ENCODE measurements at places on chromosomes 11 and 22.

- peak; percentile 68 for DNase-seq
These were observed 1.2 kb downstream of the DDX6 start for GRCh38 chr11:118789501-118790356.

DNA sequence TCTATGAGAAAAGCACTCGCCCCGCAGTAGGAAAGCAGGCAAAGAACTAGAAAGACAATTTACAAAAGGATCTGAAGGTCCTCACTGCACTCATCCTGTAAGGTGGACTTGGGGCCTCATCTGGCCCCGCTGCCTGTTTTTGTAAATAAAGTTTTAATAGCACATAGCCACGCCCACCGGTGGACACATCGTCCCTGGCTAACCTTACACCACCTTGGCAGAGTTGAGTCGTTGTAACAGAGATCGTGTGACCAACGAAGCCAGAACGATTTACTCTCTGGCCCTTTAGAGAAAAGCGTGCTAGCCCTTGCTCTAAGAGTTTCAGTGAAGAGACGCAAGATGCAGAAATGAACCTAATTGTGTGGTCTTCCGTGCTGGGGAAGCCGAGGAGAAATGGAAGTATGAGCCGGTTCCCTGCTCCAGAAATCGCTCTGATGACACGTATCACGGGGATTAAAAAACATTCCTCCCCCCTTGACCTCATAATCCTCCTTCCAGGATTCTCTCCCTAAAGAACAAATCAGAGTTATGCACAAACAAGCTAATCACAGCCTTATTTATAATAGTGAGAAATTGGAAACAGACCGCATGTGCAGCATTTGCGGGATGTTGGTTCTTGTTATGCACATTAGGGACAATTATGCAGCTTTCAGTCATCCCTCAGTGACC lies 80.1 kb downstream of the CDKN1C start:
- DNase-seq = no peak

- DNase-seq = peak; percentile 50
These were observed 27.7 kb downstream of the SLC36A4 start for GRCh38 chr11:93169950-93170561.

DNA sequence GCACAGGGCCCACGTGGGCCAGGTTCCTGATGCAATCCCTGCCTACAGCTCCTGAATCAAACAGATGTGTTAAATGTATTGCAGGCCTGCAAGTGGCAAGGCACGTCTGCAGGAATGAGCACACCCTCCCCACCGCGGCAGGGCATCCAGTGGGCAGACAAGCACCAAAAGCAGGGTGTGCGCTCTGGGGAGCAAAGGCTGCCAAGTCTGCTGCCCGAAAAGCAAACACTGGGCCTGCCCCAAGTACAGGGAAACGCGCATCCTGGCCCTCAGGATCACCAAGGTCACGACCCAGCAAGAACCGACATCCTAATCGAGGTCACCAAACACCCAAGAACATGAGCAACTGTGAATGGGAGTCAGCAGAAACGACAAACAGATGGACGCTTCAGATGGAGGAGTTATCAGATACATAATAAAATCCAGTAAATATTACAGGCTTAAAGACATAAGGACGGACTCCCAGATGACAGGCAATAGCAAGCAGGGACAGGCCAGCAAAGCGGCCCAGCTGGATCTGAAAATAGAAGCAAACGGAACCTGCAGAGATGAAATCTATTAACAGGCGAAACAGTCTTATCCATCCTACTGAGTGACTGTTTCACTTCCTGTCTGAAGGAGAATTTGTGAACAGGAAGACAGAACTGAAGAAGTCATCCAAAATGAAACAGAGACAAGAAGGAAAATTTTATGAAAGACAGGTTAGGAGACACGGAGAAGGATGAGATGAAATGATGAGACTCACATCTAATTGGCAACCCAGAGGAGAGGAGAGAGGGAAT lies 26.7 kb downstream of the CARS1 start:
- no peak for DNase-seq

DNA sequence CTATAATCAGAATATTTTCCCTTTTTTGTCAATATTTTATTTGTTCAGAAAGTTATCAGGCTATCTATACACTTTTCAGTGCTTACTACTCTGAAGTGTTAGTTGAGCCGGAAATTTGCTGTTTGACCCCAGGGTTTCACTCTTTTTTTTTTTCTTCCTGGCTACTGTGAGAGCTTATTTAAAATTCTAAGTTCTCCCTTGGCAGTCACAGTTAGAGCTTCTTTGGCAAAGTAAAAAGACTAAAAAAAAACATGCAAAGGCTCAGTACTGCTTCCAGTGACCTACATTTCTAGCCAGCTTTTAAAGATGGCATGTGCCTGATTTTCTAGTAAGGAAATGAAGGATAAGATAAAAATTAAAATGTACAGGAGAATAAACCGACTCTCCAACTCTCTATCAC lies 48.4 kb downstream of the ELP4 start:
- DNase-seq = peak; percentile 27

DNA sequence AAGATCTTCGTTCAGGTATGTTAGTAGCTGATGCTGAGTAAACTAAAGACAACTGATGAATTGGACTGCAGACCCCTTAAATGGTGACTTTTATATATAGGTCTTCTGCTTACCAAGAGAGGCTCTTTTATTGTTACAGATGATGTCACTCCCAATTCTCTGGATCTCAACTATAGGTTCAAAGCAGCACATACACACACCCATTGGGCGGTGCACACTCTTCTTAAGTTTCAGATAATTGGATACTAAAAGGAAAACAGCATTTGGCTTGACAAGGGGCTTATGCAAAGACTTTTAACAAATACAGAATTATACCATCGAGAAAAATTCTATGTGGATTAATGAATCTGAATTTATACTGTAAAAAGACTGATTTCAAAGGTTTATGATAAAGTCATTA lies at the start of gene PTH:
Gene PTH (minus strand): TSS at position 69 of the 400 bp plus-strand sequence. CDS start 3,142 bp downstream, outside the sequence.
- no peak for DNase-seq

Data from renal cortical epithelial cell (primary cell).